ENCODE measurements at places on chromosomes 6 and 20. TPM values are rescaled to one million over a fixed set of nuclear protein-coding genes. Genes with fewer than 3 reads are reported as not detected.

Gene PLN
- not detected for total RNA-seq

Gene TBXT
- total RNA-seq, result not detected

Gene EMILIN3
- not detected for total RNA-seq

Gene RAB32
- 0.35 TPM for total RNA-seq

Gene PBOV1
- not detected for total RNA-seq

Gene TRDN
- not detected for total RNA-seq

Gene SEMG1
- not detected for total RNA-seq

Gene LHFPL5
- not detected for total RNA-seq

Gene CYP39A1
- total RNA-seq, result not detected

Gene SMOC2
- total RNA-seq, result not detected

Gene LINC00237
- total RNA-seq, result not detected

Gene CAPN11
- total RNA-seq, result not detected

Gene UTRN
- 102 TPM for total RNA-seq

Gene COL21A1
- not detected for total RNA-seq

Gene OLIG3
- total RNA-seq, result 0.94 TPM

Gene BANF2
- total RNA-seq, result not detected

Gene SHLD1
- 9.1 TPM for total RNA-seq

Gene KHDC1
- 9.2 TPM for total RNA-seq

Gene SSTR4
- not detected for total RNA-seq

Gene DACT2
- 0.91 TPM for total RNA-seq

Gene NANP
- total RNA-seq, result 5.9 TPM

Gene AVP
- not detected for total RNA-seq

Gene ID1
- not detected for total RNA-seq

Gene DDO
- not detected for total RNA-seq

Gene IMPG1
- not detected for total RNA-seq

Gene POU3F2
- total RNA-seq, result not detected

Gene CTAGE9
- not detected for total RNA-seq

Gene BMP6
- total RNA-seq, result not detected

Gene TCF19
- 100 TPM for total RNA-seq

Gene EYS
- total RNA-seq, result not detected

Gene DZANK1
- total RNA-seq, result 2.0 TPM

Gene DNAH8
- total RNA-seq, result 0.12 TPM

Gene SLC12A5
- total RNA-seq, result 2.0 TPM

Gene NT5E
- 24.1 TPM for total RNA-seq

Gene CST2
- total RNA-seq, result not detected

Gene C2
- 0.61 TPM for total RNA-seq

All from activated CD8-positive, alpha-beta memory T cell treated with anti-CD3 and anti-CD28 coated beads, Interleukin-2, amount 10 ng/mL, durations not matched to agents 7 days and 5 days (primary cell).